ENCODE measurements at places on chromosomes 11 and 22.

DNA sequence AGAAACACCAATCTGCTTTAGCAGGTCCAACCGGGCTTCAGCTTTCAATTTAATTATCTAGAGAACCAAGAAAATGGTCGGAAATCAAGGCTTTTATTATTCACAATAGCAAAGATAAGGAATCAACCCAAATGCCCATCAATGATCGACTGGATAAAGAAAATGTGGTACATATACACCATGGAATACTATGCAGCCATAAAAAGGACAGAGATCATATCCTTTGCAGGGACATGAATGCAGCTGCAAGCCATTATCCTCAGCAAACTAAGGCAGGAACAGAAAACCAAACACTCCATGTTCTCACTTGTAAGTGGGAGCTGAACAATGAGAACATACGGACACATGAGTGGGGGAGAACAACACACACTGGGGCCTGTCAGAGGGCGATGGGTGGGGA, 53.8 kb downstream of the ATG16L2 start:
- DNase-seq: no peak

GRCh38 chr11:130386056-130386455, 42.4 kb downstream of the ADAMTS8 start:
- DNase-seq: no peak

GRCh38 chr11:75839851-75840250, 24.8 kb downstream of the UVRAG start:
- no peak for DNase-seq

DNA sequence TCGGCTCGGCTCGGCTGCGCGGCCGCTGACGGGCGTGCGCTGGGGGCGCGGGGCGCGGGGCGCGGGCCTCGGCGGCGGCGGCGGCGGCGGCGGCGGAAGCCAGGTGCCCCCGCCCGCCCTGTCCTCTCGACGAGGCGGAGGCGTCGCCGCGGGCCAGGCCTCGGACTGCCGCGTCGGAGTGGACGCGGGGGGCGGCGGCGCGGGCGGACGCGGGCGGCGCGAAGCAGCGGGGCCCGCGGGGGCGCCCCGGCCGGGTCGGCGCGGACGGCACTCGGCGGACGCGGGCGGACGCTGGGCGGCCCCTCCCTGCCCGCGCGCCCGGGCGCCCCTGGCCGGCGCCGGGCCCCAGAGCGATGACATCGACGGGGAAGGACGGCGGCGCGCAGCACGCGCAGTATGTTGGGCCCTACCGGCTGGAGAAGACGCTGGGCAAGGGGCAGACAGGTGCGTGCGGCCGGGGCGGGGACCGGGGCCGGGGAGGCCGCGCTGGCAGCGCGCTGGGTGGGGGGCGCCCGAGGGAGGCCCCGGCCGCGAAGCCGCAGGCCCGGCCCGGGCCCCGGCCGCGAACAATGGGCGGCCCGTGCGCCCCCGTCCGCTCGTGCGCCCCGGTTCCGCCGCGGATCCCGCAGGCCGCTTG, at the start of gene BRSK2:
Gene BRSK2, plus strand, starts transcription at position 3 of the 637 bp plus-strand sequence. Its CDS starts 351 bp downstream, at position 354.
- DNase-seq: no peak

DNA sequence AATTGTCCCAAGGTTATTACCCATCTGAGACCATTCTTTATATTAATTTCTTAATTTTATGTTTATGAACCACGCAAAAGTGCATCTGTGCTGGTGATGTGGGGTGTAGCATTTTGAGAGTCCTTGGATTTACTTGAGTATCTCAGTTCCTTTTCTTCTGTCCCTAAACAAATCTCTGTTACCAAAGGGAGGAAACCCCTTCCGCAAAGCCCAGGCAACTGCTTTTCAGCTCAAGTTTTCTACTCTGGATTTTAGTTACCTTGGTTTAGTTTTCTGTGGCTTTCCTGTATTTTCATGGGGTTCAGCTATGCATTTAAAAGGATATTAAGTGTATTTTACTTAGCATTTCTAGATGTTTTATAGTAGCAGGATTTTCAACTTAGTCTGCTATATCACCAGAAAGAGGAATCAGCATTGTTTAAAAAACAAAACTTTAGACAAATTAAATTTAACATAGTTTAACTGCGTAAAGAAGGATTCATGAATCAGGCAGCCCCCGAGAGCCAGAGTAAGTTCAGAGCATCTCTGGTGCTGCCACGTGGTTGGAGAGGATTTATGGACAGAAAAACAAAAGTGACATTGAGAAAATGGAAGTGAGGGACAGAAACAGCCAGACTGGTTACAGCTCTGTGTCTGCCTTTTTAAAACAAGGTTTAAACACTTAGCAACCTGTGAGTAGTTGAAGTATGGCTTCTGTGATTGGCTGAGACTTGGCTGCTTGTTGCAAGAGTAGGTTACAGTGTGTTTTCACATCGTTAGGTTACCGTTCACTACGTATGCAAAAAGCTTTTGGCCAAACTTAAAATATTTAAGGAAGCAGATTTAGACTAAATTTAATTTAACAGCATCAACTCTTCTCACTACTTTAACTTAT, 9.6 kb downstream of the ADM start:
- DNase-seq: no peak

DNA sequence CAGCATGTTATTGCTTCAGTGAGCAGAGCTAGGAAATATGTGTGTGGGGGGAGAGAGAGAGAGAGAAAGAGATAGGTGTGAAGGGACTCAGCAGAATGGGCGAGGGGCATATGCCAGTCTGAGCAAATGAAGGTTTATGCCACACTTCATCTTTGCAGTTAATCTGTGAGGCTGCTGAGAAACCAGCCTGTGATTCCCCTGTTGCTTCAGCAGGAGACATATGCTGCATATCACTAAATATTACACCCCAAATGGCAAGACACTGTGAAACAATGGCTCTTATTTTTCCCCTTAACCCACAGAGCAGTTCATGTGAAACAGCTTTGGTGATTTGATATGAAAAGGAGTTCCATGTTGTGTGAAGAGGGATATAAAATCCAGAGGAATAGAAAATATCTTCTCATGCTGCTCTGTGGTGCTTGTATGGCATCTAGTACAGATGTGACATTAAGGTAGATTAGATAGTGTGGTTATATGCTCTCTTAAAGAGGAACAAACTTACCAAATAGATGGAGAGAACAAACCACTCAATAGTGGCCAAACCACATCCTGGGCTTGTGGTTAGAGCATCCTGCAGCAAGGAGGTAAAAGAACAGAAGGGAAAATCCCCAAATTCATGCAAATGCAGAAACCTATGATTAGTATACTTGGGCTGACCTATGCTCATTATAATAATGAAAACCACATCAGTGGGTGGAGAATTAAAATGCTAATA, 864.2 kb downstream of the FAM181B start:
- DNase-seq: peak; percentile 87

DNA sequence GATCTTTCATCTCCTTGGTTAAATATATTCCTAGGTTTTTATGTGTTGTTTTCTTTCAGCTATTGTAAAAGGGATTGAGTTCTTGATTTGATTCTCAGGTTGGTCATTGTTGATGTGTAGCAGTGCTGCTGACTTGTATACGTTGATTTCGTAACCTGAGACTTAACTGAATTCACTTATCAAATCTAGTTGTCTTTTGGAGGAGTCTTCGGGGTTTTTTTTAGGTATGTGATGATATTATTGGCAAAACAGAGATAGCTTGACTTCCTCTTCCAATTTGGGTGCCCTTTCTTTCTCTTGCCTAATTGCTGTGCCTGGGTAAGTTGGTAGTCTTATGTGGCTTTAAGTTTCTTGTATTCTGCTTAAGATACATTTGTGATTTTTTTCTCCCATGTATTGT, 52.8 kb downstream of the CBL start:
- no peak for DNase-seq

- no peak for DNase-seq
Measured at GRCh38 chr11:110000031-110000502, 93.1 kb upstream of the ZC3H12C start.

DNA sequence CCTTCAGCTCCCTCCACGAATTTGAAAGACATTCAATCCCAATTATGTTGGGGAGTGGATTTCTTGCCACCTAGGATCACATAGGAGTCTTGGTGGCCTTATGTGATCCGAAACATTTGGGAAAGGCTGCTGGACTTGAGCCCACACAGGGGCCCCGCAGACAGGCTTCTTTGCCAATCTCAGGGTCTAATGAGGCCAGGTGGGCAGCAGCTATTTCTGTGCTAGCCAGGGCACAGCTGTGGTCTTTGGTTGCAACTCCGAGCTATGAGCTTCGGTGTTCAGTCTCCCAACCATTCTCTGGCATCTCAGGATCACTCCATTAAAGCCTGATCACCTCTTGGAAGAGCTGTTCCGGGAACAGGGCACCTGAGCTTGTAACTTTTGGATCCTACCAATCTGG, 84.4 kb downstream of the TP53I11 start:
- DNase-seq: no peak

- DNase-seq: no peak
Measured at GRCh38 chr11:119149786-119150275, 979 bp downstream of the ABCG4 start.

DNA sequence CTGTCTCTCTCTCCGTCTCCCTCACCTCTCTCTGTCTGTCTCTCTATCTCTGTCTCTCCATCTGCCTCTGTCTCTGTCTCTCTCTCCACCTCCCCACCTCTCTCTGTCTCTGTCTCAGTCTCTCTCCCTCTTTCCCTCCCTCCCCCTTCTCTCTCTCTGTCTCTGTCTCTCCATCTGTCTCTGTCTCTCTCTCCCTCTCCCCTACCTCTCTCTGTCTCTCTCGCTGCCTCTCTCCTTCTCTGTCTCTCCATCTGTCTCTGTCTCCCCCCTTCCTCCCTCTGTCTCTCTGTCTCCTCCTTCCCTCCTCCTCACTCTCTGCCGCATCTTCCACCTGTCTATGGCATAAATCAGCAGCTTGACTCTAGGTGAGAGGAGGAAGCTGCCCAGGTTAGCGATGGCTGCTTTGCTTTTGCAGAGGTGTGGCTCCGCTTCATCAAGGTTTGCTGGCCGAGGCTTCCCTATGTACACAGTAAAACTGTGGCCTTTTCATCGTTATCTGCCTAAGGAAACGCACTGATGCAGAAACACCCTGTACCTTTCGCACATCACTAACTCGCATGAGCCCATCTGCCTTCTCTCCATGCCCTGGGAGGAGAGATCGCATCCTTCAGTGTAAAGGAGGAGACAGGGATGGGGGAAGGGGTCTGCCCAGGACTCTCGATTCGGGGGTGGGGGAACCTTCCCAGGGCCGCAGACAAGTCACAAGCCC, 44.5 kb downstream of the ANO1 start:
- DNase-seq: no peak

DNA sequence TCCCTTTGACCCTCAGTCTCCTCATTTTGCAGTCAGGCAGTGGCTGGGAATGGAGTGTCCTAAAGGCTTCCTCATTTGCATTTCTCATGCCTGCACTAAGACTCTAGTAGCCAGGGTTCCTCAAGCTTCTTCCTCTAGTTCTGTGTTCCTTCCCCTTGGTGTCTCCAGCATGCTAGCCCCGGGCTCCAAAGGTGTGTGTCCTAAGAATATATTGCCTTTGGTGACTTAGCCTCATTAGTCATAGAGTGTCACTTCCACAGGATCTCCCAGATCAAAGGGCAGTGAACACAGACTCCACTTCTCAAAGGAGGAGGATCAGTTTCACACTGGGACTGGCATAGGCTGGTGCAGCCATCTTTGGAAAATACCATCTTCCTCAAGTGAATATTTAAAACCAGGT, 21.4 kb upstream of the ACER3 start:
- DNase-seq: no peak

DNA sequence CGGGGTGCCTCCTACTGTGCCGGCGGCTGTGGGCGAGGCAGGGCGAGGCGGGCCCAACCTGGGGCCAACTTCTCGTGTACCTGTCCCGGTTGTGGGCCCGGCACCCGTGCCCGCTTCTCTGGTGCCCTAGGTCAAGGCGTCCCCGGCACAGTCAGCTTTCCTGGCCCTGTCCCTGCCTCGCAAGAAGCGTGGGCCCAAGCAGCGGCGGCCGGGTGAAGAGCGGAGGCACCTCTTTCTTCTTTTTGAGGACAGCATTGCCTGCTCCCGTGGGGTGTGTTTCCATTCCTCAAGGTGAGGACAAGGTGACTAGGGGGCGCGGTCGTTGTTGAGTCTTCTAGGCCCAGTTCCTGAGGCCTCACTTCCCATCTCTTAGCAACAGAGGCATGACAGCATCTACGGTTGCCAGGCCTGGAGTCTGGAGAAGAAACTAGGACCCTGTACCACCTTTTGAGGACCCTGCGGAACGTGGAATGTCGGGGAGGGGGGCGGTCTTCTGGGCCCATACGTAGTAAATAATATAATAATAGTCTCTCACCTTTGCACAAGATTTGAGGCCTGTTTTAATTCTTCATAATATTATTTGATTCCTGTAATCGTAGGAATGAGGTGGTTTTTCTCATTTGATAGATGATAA, 418 bp downstream of the ACO2 start:
- peak; percentile 51 for DNase-seq

GRCh38 chr11:89660234-89660633, 49.9 kb upstream of the TRIM77 start:
- DNase-seq: no peak

DNA sequence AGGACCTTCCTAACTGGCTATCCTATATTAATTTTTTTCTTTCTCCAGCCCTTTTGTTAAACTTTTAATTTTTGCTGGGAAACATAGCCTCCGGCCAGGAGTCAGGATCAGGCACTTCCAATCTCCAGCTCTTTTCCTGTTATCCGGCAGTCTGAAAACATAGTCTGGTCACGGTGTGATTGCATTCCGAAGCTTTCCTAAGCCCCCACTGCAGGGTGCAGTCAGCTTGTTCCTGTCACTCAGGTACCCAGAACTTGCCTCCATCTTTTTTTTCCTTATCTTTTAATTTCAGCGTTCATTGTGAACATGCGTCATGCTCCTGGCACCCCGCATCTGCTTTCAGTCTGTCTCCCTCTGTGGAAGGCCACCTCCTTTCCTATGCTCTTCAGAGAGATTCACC, 59.4 kb downstream of the GRK3 start:
- DNase-seq: no peak

GRCh38 chr22:24040946-24041345, 29.8 kb downstream of the CABIN1 start:
- DNase-seq: no peak

DNA sequence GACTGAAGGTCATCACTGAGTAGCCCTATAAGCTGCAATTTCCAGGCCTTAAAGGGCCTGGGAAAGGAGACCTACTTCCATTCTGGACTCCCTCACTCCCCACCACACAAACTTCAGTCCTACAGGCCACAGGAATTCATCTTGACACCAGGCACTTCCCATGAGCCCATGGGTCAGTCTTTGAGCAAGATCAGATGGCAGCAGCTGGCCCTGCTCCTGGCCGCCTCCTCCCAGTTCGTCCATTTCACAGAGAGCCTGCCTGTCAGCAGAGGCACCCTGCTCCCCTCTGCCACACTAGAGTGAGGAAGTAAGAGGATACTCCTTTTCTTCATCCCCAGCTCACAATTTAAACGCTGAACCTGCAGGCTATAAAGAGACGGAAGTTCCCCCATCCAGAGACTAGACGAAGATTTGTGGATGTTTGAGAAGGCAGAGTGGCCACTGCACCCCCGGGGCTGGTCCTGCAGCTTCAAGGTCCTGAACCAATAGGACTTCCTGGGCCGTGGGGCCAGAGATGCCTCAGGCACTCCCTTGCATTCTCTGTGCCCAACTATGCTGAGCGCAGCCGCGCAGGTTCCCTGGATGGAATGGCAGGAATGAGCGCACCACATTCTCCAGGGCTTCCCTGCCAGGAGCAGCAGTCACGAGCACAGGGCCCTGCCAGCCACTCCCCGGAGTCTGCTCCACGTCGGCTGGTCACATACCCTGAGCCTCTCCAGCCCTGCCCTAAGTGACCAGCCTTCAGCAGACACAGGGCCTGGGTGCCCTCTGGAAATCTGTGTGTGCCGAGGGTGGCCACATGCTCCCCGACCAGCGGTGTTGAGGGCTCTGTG, 33.5 kb upstream of the BID start:
- DNase-seq: no peak

- DNase-seq: peak; percentile 50
Measured at GRCh38 chr11:67312187-67313021, 9.1 kb downstream of the SSH3 start.

Data from stimulated activated CD8-positive, alpha-beta memory T cell treated with anti-CD3 and anti-CD28 coated beads, Interleukin-4, amount 100 ng/mL, for 48 hours (primary cell).